ENCODE measurements at places on chromosomes 5 and 9. TPM values are rescaled to one million over a fixed set of nuclear protein-coding genes. Genes with fewer than 3 reads are reported as not detected.

DNA sequence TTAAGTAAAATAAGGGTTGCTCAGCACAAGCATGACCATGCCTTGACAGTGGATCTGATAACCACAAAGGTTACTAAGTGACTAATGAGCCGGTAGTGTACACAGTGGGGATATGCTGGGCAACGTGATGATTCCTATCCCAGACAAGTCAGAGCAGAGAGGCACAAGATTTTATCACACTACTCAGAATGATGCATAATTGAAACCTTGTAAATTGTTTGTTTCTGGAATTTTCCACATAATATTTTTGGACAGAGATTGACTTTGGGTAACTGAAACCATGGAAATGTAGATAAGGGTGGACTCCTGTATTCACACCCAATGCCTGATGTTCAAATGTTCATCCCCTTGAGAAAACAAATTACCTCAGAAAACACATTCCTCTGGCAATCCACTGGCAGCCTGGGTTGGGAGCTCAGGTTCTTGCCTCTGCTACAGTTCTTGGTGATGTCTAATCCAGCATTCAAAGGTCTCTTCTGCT is 16.2 kb upstream of the ERAP1 start:
- H3K36me3 ChIP-seq: no peaks in the 10 kb centered on the region
- H3K4me1 ChIP-seq: peaks cover 11% of the 10 kb centered on the region
- no peak overlapping the region for H3K4me3 ChIP-seq
- no peaks in the 10 kb centered on the region for H3K27me3 ChIP-seq
- DNase-seq: no peak

DNA sequence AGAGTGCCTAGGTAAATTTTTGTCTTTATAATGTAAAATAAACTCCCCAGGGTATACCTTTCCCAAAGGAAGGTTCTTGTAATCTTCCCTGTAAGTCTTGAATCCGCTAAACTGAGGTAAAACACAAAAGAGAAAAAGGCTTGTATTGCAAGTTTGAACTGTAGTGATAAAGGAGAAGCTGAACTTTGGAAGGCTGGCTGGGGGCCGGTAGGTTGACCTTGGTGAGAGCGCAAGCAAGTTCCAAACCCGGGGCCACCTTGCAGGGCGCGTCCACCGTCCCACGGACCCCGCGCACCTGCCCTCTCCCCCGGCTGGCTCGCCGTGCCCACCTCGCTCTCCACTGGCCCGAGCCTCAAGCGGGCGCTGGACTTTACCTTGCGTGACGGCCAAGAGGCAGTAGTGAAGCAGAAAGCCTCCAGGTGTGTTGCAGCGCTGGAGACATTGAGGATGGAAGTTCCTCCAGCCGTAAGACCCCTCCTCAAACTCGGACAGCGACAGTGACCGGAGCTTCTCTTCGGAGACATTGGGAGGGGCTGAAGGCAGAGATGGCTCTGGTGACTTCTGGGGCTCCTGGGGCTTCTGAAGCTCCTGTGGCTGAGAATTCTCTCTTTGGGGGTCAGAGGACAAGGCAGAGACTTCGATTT is 428 bp downstream of the SLCO4C1 start:
- H3K4me1 ChIP-seq: peaks cover 14% of the 10 kb centered on the region
- DNase-seq: peak; percentile 24
- H3K4me3 ChIP-seq: peak overlapping the region; percentile 95
- H3K27me3 ChIP-seq: peaks cover 7% of the 10 kb centered on the region
- peak overlapping the region; percentile 93 for H3K27ac ChIP-seq

DNA sequence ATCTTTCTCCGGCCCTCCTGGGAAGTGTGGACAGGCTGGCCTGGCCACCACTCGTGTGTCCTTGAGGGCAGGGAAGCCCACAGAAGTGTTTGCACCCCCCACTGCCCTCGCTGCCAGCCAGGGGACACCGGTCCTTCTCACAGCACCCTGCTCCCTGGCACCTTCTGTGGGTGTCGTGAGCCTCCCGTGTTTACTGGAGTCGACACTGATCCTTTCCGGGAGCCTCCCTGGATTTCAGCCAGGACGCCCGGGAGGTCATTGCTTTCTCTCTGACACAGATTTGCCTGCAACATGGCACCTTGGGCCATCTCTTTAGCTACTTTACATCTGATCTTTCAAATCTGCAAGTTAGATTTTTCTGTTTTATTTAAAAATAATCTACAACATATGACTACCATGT is 120.4 kb upstream of the CACNA1B start:
- peaks cover 61% of the 10 kb centered on the region for H3K36me3 ChIP-seq
- no peak overlapping the region for H3K27ac ChIP-seq
- no peak overlapping the region for H3K4me3 ChIP-seq
- peaks cover 5% of the 10 kb centered on the region for H3K4me1 ChIP-seq

GRCh38 chr5:68424799-68425537 is 209.4 kb downstream of the PIK3R1 start:
- peaks cover 3% of the 10 kb centered on the region for H3K27me3 ChIP-seq
- peaks cover 7% of the 10 kb centered on the region for H3K4me1 ChIP-seq
- H3K4me3 ChIP-seq: no peak overlapping the region
- no peak overlapping the region for H3K27ac ChIP-seq

GRCh38 chr5:113057557-113057984 is 81.0 kb downstream of the DCP2 start:
- H3K4me1 ChIP-seq: peaks cover 10% of the 10 kb centered on the region
- DNase-seq: no peak
- no peaks in the 10 kb centered on the region for H3K27me3 ChIP-seq
- H3K27ac ChIP-seq: no peak overlapping the region

- peaks cover 7% of the 10 kb centered on the region for H3K27me3 ChIP-seq
- peaks cover 26% of the 10 kb centered on the region for H3K4me1 ChIP-seq
- no peaks in the 10 kb centered on the region for H3K36me3 ChIP-seq
- H3K4me3 ChIP-seq: no peak overlapping the region
- DNase-seq: no peak
- peak overlapping the region; percentile 90 for H3K27ac ChIP-seq
Observed at GRCh38 chr5:14036947-14037346, 92.5 kb upstream of the DNAH5 start.

DNA sequence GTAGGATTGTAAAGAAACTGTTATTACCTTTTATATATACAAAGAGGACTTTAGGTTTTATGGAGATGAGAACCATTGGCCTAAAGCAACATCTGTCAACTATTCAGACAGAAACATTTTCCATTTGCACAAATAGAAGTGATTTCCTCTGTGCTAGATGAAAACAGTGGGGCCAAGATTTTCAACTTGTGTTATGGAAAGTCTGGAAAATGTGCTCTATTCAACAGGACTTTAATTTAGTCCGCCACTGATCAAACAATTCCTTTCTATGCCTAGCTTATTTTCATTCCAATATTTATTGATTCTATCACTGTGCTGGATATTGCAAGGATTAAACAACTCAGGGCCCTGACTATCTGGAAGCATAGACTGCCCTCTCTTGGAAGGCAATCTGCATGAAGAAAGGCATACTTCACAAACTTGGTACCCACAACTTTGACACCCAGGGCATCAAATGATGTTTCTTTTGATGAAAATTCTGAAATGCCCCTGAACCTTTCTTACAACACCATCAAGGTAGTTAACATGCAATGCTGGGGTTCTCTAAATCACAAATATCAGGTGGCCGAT is 126.6 kb upstream of the HMHB1 start:
- no peak for DNase-seq
- H3K27me3 ChIP-seq: peaks cover 4% of the 10 kb centered on the region
- H3K27ac ChIP-seq: no peak overlapping the region
- peaks cover 4% of the 10 kb centered on the region for H3K36me3 ChIP-seq

GRCh38 chr5:57207007-57207653 is 33.3 kb downstream of the GPBP1 start:
- peaks cover 14% of the 10 kb centered on the region for H3K36me3 ChIP-seq
- peak overlapping the region; percentile 41 for H3K27ac ChIP-seq
- peaks cover 14% of the 10 kb centered on the region for H3K4me1 ChIP-seq
- no peak overlapping the region for H3K4me3 ChIP-seq
- DNase-seq: no peak

- H3K4me1 ChIP-seq: peaks cover 13% of the 10 kb centered on the region
- no peaks in the 10 kb centered on the region for H3K36me3 ChIP-seq
- DNase-seq: no peak
- no peak overlapping the region for H3K4me3 ChIP-seq
- no peak overlapping the region for H3K27ac ChIP-seq
Observed at GRCh38 chr5:133878236-133878555, 90.2 kb downstream of the C5orf15 start.

GRCh38 chr9:125519734-125520133 is 187.3 kb downstream of the MAPKAP1 start:
- no peak overlapping the region for H3K4me3 ChIP-seq
- H3K4me1 ChIP-seq: peaks cover 13% of the 10 kb centered on the region
- H3K27me3 ChIP-seq: peaks cover 18% of the 10 kb centered on the region
- no peak overlapping the region for H3K27ac ChIP-seq
- peaks cover 7% of the 10 kb centered on the region for H3K36me3 ChIP-seq
- DNase-seq: no peak

THG1L gene
- total RNA-seq: 12.4 TPM
